Kidney epithelial cell (primary cell): ENCODE measurements at places on chromosomes 13 and 19. TPM values are rescaled to one million over a fixed set of nuclear protein-coding genes. Genes with fewer than 3 reads are reported as not detected.

The COL4A1 gene
- 1,018 and 1,045 TPM in 2 replicates for total RNA-seq

The FUT3 gene
- total RNA-seq: 8.8 and 9.1 TPM in 2 replicates

The ACP7 gene
- total RNA-seq: 0.33 and 0.82 TPM in 2 replicates

The PPP1R12C gene
- total RNA-seq: 62.9 and 94.8 TPM in 2 replicates

The SLITRK6 gene
- total RNA-seq: not detected in 2 replicates

The DZIP1 gene
- total RNA-seq: 25.3 and 29.0 TPM in 2 replicates

The LGALS4 gene
- total RNA-seq: not detected in 2 replicates

The ICAM3 gene
- 4.7 and 6.8 TPM in 2 replicates for total RNA-seq

DNA sequence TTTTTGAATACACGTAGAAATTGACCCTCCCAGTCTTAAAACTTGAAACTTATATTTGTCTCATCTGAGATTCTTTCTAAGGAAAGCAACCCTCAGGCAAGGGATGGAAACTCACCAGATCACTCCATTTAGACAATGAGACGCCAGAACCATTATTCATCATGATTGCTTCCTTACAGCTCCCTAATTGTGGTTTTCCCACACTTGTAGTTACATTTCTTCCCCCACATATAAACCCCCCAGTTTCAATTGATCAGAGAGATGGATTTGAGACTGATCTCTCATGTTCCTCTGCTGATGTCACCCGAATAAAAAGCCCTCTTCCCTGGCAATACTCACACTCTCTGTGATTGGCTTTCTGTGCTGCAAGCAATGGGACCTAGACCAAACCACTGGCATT lies 197.9 kb upstream of the STARD13 start:
- no peak for DNase-seq

DNA sequence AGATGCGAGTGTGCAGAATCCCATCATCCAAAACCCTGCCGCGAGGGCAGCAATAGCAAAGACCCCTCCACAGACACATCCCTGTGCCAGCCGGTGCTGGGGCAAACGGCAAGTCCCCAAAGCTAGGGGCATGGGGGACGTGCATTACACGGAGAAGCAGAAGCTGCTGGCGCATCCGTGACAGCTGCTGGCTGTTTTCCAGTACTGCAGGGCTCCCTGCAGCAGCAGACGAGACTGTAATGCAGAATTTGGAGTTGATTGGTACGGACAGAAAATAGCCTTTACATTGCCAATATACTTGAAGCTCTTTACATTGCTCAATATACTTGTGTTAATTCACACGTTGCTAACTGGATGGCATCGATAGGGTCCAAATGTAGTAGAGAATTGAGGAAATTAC lies 77.2 kb upstream of the TMTC4 start:
- no peak for DNase-seq

GRCh38 chr13:73608157-73608516 lies 526.1 kb downstream of the KLF12 start:
- DNase-seq: no peak

DNA sequence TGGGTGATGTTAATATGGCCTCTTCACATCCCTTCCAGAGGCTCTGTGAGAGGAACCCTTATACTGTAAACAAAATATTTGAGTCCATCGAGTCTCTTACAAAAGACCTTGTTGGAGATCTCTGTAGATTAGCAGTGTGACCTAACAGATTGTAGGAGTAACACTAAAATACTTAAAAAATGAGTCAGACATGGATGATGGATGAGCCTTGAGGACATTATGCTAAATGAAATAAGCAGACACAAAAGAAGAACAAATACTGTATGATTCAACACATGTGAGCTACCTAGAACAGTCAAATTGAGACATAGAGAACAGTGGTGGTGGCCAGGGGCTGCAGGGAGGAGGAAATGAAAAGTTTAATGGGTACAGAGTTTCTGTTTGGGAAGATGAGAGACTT lies 152.2 kb upstream of the UBL3 start:
- no peak for DNase-seq

GRCh38 chr13:112696001-112696868 lies 6.4 kb downstream of the ATP11A start:
- no peak for DNase-seq

GRCh38 chr13:50072676-50073075 lies 57.4 kb downstream of the KCNRG start:
- DNase-seq: no peak

DNA sequence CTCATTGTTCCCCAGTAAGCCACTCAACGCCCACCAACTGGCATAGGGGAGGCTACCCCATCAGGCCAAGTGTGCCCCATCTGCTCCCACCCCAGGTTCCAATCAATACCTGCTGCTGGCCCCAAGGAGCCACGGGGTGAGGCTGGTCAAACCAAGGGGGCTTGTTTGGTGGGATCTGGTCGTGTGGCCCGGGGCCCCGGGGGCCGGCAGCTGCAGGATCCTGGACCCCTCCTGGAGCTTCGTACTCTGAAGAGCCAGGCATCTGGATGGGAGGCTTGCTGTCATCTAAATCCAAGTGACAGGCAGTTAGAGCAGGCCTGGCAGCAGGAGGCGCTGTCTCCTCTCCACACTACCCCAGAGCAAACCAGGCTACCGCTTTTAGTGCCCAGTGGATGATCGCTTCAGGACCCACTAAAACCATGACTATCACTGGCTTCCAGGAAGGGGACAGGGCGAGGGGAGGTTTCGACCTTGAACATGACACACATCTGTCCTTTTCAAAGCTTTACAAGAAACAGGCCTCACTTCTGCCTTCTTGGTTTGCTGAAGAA lies 14.2 kb downstream of the CHERP start:
- DNase-seq: no peak

- no peak for DNase-seq
These were observed 99.8 kb downstream of the WDFY2 start for GRCh38 chr13:51684076-51684475.

DNA sequence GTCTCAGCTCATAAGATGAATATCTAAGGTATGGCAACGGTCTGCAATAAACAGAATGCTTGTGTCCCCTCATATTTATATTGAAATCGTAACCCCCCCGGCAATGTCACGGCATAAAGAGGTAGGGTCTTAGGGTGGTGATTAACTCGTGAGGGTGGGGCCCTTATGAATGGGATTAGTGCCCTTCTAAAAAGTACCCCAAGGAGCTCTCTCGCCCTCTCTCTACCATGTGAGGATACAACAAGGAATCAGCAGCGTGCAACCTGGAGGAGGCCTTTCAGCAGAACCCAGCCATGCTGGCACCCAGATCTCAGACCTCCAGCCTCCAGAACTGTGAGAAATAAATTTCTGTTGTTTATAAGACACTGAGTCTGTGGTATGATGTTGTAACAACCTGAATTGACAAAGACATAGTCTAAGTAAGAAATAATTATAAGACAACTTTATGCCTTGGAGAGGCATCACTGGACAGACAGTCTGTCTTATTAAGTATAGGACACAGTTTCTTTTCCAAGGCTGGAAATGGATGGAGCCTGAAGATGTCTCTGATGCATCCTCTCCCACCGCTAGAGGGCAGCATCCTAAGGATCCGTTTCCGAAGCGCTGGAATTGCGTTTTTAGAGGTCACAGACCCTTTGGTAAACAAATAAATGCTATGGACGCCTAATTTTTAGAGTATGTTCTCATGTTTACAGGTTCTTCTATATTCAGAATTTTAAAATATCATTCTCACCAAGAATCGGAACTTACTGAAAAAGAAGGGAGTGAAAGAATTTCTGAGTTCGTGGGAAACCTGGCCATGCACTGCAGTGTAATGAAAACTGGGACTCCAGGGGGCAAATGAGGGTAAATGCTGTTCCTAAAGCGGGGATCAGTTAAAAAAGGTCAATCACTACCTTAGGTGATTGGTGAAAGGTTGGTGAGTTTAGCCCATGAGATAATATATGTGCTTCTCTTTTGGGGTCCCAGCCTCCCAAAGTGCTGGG lies 13.3 kb upstream of the LEUTX start:
- DNase-seq: no peak

GRCh38 chr19:30621326-30621920 lies 249.2 kb downstream of the ZNF536 start:
- DNase-seq: no peak

- no peak for DNase-seq
These were observed 34.9 kb upstream of the TPP2 start for GRCh38 chr13:102561933-102562332.

- peak; percentile 97 for DNase-seq
These were observed 31.5 kb downstream of the KLF5 start for GRCh38 chr13:73090116-73090822.

- no peak for DNase-seq
These were observed 11.8 kb upstream of the EDNRB start for GRCh38 chr13:77930430-77930829.

- DNase-seq: no peak
These were observed 126.4 kb downstream of the TNFRSF19 start for GRCh38 chr13:23696610-23697009.
